ENCODE measurements at places on chromosomes 6 and 20.

GRCh38 chr20:914727-915498 is 1.2 kb downstream of the ANGPT4 start:
- no peak for DNase-seq

DNA sequence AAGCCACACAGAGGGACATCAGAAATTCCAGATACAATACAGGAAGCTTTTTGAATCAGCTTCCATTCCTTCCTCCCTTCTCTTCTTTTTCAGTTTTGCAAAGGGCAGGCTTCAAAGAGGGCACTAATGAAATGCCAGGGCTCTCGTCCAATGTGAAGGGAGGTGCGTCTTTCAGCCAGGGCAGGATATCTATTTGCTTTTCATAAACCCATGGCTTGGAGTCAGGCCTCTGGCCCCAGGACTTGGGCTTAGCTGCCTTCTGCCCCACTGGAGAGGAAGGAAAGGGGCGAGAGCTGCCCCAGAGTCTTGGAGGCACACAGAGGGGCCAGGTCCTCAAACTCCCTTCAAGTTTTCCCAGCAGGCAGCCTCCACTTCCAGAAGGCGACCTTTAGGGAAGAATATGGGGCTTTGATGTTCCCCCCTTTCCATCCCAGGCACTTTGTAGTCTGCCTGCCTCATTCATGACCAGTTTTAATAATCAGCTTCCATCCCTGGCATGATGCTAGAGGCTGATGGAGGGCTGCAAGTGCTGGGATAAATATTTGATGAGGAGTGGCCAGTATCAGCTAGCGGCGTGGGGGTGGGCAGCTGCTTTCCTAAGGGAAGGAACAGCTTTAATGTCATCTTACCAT is 234.8 kb downstream of the NRN1 start:
- DNase-seq: no peak

GRCh38 chr6:18323935-18324705 is 59.8 kb upstream of the DEK start:
- peak; percentile 43 for DNase-seq

GRCh38 chr6:110064744-110065524 is 86.8 kb downstream of the GPR6 start:
- no peak for DNase-seq

GRCh38 chr6:39050453-39051112 is 2.0 kb downstream of the GLP1R start:
- DNase-seq: no peak

- DNase-seq: peak; percentile 96
Observed at GRCh38 chr6:129490521-129491255, 219.3 kb downstream of the ARHGAP18 start.

- DNase-seq: no peak
Observed at GRCh38 chr20:63411898-63412631, 50.9 kb upstream of the CHRNA4 start.

DNA sequence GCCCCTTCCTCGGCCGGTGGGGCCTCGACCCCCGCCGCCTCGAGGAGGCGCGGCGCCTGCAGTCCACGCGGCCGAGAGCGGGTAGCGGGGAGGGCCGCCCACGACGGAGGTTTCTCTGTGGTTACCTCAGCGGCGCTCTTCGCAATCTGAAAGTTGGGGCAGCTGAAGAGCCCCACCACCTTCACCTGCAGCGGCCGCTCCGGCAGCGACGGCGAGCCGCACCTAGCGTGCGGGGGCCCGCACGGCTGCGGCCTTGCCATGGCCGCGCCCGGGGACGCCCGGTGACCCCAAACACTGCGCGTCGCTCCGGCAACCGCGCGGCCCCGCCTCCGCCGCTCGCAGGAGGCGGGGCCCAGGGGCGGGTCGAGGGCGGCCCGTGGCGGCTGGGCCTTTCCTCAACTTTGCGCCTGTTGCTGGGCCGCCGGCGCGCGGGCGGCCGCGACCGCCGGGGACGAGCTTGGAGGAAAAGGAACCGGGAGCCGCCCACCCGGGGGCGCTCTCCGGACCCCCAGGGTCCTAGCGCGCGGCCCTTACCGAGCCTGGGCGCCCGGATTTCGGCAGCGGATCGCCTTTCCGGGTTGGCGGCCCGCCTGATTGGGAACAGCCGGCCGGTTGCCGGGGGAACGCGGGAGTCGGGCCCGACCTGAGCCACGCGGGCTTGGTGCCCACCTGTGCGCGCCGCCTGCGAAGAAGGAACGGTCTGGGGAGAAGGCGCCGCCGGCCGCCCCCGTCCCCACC is at the start of the genes PPIL6 and SMPD2:
TSS of gene PPIL6 (minus strand) at position 298 of the 738 bp plus-strand sequence. CDS start at position 260, 38 bp downstream.
TSS of gene SMPD2 (plus strand) at position 394 of the 738 bp plus-strand sequence. CDS start 398 bp downstream, outside the sequence.
- peak; percentile 78 for DNase-seq

GRCh38 chr6:157223511-157223910 is 99.8 kb downstream of the TMEM242 start:
- no peak for DNase-seq

GRCh38 chr6:155125906-155126305 is 130.8 kb downstream of the TIAM2 start:
- peak; percentile 60 for DNase-seq

DNA sequence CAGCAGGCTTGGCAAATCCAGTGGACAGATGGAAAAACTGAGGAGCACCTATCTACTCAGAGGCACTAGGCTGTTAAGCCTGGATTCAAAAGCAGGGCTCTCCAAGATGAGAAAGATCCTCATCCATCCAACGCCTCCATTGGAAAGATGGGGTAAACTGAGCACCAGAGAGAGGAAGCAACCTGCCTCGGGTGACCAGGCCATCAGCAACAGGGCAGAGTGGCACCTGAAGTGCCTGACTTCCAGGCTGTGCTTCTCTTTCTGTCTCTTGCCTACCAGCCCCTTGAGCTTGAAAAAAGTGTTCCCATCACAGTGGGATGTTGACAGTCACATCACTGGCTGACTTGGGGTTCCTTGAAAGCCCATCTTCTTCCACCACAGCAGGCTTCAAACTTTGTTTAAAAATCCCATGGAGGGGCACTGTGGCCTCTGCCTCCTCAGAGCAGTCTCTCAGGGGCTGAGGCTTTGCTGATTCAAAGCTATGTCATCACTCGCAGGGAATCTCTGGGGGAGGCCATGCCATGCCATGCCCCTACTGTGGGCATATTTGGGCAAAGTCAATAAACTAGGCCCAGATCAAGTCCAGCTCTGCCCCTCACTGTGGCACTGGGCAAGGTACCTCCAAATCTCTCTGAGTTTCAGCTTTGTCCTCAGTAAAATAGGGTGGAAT is 44.8 kb upstream of the TGM2 start:
- no peak for DNase-seq

GRCh38 chr6:35377002-35377401 is 34.6 kb downstream of the PPARD start:
- no peak for DNase-seq

DNA sequence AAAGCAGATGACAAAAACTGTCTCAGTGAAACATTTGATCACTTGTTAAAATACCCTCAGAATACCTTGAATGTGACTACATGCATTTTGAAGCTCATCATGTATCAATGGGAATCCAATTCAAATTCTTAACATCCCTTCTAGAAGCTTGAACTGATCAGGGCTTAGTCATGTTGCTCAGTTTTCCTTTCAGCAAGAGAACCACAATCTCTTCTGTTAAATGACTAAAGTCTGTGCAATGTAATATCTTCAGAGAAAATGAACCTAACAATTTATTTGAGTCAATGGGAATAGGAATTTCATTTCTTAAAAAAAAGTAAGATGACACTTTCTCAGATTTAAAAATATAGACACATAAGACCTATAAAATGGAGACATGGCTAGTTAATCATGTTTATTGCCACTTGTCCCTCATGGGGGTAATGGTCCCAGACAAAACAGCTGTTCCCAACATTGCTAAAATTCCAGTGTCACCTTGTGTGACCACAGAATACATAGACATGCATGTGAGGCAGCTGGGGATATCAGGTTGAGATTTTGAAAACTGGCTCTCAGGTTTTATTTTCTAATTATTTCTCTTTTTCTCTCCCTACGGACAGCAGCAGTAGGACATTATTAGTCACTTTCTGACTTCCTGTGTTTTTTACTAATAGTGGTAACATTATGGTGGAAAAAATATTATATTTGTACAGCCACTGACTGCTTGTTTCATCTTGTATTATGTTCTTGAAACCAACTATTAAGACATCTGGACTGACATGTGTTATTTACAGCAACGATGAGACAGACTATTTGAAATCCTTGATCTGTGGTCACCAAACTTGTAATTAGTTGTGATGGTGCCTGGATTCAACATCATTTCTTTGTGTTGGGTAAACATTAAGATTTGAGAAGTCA is 192.5 kb downstream of the COL9A1 start:
- no peak for DNase-seq

DNA sequence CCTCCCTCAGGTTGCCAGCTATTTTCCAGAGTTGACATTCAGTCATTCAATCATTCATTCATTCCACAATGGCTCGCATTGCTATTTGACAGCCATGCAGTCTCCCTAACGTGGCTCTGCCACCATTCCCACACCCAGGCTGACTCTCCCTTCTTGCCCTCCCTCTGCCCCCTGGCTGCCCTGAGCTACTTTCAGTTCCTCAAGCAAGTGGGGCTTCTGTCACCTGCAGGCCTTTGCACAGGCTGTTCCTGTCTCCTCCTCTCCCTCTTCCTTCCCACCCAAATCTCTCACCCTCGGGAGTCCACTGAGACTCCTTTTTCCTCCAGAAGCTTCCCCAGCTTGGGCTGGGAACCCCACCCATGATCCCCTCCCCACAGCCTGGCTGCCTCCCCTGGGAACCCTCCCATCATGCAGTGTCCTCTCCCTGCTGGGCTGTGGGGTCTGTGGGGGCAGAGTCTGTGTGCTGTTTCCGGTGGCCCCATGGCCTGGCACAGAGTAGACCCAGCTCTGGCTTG is 2.6 kb downstream of the PACSIN1 start:
- no peak for DNase-seq

DNA sequence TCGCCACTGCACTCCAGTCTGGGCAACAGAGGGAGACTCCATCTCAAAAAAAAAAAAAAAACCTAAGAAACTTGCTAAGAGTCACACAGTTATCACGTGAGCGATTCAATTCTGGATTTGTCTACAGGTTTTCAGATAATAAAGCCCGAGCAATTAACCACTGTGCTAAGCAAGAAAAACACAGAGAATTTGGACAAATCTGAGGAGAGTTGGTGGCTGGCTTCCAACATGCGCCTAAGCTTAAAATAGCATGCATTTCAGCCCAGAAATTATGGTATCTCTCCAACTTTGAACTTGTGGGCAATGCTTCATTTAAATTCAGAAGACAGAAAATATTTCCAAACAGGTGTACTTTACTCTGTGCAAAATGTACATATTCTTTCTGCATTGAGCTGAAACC is 232.9 kb downstream of the TSHZ2 start:
- DNase-seq: no peak

GRCh38 chr6:118982575-118982911 is 47.6 kb upstream of the MCM9 start:
- DNase-seq: no peak

DNA sequence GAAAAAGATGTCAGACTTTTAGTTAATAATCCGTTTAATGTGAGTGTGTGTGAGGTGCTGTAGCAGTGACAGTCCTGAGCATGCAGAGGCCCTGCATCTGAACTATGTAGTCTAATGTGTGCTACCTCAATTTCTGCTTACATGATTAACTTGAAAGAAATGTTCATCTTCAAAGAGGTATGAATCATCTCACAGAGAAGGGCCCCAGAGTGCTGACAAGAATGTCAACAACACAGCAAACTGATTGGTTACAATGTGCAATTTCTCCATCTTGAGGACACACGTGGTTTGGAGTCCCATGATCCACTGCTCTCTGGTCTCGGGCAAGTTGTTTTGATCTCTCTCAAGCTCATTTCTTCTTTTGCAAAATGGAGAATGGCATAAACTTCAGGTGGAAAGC is 61.7 kb upstream of the EMILIN3 start:
- peak; percentile 79 for DNase-seq

DNA sequence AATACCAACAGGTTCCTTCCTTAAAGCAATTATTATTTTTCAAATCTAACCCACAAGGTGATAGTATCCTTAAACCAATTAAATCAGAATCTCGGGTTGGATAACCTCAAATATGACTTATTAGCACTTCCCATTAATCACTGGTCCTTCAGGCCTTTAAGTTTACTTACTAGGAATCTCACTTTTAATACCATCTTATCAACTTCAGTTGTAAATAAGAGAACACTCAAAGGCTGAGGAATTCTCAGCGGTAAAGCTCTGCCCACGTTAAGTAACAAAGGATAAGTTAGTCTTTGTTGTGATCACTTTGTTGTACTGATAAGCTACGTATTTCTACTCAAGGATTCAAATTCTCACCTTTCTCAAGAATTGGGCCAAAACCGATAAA is 82.0 kb downstream of the OR2B2 start:
- DNase-seq: no peak

- peak; percentile 91 for DNase-seq
Observed at GRCh38 chr20:18314786-18315406, 26.6 kb downstream of the ZNF133 start.

- no peak for DNase-seq
Observed at GRCh38 chr6:155939253-155939652, 483.6 kb upstream of the NOX3 start.

DNA sequence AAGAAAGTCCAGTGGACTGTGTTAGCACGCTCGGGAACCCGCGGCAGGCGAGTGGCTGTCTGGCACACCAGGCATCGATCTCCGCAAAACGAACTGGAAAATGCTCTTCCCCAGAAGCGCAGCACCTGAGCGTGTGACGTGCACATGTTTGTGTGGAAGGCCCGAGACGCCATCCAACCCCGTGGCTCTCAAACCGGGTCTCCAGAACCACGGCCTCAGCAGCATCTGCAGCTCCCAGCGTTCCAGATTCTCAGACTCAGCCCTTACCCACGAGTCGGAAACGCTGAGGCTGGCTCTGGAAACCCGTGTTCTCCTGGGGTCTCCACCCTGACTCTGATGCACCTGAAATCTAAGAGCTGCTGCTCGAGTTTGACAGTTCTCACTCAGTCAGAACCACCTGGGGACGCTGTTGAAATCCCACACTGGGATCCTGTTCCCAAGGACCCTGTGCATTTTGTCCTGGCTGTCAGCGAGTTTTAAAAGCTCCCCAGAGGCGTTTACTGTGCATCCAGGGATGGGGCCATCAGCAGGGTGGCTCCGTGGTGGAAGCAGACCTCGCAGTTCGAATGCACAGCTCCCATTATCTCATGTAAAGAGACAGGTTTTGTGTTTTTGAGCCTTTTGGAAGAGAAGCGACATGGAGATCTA is 69.0 kb downstream of the DLL1 start:
- no peak for DNase-seq

GRCh38 chr6:143166247-143166695 is 105.6 kb downstream of the AIG1 start:
- DNase-seq: no peak

GRCh38 chr20:10034717-10035571 is at the start of gene ANKEF1:
Gene ANKEF1, plus strand, starts transcription at chr20:10034987. Its CDS starts 3,315 bp downstream, at chr20:10038302.
- DNase-seq: no peak

- DNase-seq: no peak
Observed at GRCh38 chr6:47245745-47246371, 63.8 kb downstream of the TNFRSF21 start.

- DNase-seq: no peak
Observed at GRCh38 chr6:90714319-90714718, 127.4 kb upstream of the MAP3K7 start.
